ENCODE measurements at places on chromosomes 6 and 20. TPM values are rescaled to one million over a fixed set of nuclear protein-coding genes. Genes with fewer than 3 reads are reported as not detected.

CDSN gene
- total RNA-seq: not detected

CLPSL1 gene
- not detected for total RNA-seq

- no peaks in the 10 kb centered on the region for H3K36me3 ChIP-seq
- no peak overlapping the region for H3K4me3 ChIP-seq
- no peak for DNase-seq
- no peaks in the 10 kb centered on the region for H3K27me3 ChIP-seq
Observed at GRCh38 chr6:130713144-130713543, 114.1 kb upstream of the SMLR1 start.

DNA sequence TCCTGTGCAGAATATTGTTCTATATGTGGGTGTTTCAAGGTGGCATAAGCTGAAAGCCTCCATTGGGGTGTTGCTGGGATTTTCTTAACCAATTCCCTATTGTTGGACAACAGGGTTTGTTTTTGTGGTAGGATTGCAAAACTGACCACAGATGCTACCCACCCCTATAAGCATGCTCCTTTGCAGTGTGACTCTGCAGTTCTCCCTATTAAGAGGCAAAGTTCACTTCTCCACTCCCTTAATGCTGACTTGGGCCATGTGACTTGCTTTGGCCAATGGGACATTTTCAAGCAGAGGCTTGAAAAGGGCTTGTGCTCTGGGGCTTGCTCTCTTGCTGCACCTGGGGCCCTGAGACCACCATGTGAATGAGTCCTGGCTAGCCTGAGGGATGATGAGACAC is 8.5 kb upstream of the ANGPT4 start:
- no peaks in the 10 kb centered on the region for H3K27me3 ChIP-seq
- no peak overlapping the region for H3K27ac ChIP-seq
- H3K36me3 ChIP-seq: no peaks in the 10 kb centered on the region
- no peaks in the 10 kb centered on the region for H3K4me1 ChIP-seq
- no peak for DNase-seq

GRCh38 chr20:3479759-3480615 is 9.2 kb downstream of the ATRN start:
- H3K4me1 ChIP-seq: peaks cover 20% of the 10 kb centered on the region
- no peak overlapping the region for H3K27ac ChIP-seq
- no peaks in the 10 kb centered on the region for H3K36me3 ChIP-seq
- no peak for DNase-seq
- H3K27me3 ChIP-seq: no peaks in the 10 kb centered on the region

DNA sequence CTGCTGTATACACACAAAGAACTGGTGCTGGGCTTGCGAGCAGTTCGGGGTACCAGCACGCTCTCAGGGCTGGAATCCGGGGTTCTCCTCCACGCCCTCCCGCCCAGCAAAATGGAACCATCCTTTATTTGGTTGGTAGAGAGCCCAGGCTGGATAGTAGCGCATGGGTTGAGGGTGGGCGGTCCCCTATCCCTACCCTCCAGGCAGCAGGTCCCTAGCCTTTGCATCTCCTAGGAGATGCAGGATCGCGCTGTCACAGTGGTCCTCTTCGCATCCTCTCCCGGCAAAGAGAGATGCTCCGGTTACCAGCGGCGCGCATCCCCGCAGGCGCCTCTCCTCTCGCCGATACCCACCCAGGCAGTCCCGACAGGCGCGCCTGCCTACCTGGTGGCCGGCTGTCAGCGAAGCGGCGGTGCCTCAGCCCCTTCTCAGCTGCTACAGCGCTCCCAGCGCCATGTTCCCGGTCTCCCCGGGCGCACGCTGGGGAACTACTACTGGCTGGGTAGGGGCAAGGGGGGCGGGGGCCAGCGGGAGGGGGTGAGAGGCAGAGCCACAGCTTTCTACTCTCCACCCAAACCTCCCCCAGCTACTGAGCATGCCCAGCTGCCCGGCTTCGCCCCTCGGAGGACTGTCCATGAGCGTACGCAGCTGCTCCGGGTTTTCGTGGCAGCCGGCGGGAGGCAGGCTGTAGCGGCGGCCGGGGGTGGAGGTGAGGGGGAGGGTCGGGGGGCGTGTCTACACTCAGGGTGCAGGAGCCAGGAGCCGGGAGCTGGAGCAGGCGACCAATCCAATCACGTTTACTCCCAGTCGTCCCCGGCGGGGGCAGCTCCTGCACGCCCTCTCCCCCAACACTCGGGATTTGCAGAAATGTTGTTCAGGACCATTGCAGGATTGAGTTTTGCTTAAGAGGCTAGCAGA is at the start of gene PAK5:
Gene PAK5, minus strand, starts transcription at position 699 of the 918 bp plus-strand sequence. CDS start 194,748 bp downstream, outside the sequence.
- peaks cover 13% of the 10 kb centered on the region for H3K27me3 ChIP-seq
- DNase-seq: no peak
- H3K27ac ChIP-seq: no peak within 1 kb of the TSS

SPTLC3 gene
- 4.6 TPM for total RNA-seq

SLC12A5 gene
- not detected for total RNA-seq

GHRH gene
- total RNA-seq: not detected

- DNase-seq: no peak
- H3K36me3 ChIP-seq: no peaks in the 10 kb centered on the region
- peak overlapping the region; percentile 53 for H3K4me3 ChIP-seq
- no peaks in the 10 kb centered on the region for H3K27me3 ChIP-seq
Observed at GRCh38 chr6:26187981-26188635, 100.9 kb downstream of the HFE start.

DNA sequence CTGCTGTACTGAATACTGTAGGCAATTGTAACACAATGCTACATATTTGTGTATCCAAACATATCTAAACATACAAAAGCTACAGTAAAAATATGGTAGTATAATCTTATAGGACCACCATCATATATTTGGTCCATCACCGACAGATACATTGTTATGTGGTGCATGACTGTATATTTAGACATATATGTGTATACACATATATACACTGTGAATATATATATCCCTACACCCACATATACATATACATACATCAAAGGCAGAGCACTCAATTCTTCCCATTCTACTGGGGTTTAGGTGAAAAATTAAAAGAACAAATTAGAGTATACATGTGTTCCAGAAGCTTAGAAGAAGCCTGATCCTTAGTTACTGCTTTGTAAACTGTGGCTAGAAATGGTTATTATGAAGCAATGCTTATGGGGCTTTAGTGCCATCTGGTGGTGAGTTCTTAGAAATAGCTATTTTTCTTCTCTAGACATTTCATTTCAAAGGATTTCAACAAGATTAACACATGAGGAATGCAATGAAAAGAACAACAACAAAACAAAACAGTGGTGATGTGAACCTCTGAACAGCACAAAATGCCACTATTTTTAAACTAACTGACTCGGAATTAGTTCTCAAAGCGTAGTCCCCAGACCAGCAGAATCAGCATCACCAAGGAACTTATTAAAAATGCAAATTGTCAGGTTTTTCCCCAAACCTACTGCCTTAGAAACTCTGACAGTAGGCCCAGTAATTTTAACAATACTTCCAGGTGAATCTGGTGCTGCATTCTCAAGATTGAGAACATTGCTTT is 38.0 kb downstream of the PKHD1 start:
- no peaks in the 10 kb centered on the region for H3K27me3 ChIP-seq
- H3K27ac ChIP-seq: no peak overlapping the region
- H3K4me1 ChIP-seq: no peaks in the 10 kb centered on the region
- H3K36me3 ChIP-seq: no peaks in the 10 kb centered on the region
- no peak for DNase-seq

DNA sequence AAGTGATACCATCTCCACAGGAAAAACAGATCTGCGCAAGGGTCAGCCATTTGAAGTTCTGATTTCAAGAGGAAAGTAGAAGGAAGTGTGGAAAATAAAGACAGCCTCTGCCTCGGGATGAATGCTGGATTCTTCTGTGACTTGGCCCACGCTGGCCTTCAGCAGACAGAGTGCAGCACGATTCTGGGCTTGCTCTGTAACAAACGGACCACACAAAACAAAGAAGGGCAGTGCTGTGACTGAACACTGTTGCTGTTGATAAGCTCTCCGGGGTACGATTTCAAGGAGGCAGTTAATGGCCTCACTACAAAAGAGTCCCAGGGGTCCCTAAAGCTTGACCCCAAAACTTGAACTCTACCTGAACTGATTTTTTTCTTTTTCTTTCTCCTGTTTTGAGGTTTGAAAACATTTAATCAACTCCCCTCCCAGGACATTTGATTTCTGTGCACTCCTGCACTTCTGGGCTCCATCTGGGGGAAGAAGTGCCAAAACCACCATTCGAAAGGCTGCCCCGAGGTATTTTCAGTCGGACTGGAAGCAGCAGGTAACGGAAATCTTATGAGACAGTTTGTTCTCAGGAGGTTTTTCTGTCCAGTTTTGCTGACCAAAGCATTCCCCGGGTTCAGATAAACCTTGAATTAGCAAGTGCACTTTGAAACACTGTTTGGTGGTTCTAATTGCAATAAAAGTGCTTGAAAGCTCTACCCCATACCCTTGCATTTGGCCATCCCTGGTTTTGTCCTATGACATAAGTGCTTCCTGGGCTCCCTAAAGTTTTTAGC is 189.6 kb downstream of the MYLK4 start:
- DNase-seq: no peak
- H3K4me1 ChIP-seq: no peaks in the 10 kb centered on the region
- no peaks in the 10 kb centered on the region for H3K36me3 ChIP-seq
- H3K4me3 ChIP-seq: no peak overlapping the region
- H3K27me3 ChIP-seq: no peaks in the 10 kb centered on the region
- no peak overlapping the region for H3K27ac ChIP-seq

NFS1 gene
- total RNA-seq: 30.1 TPM

ARFGEF3 gene
- 1.5 TPM for total RNA-seq

TP53TG5 gene
- total RNA-seq: not detected

DNA sequence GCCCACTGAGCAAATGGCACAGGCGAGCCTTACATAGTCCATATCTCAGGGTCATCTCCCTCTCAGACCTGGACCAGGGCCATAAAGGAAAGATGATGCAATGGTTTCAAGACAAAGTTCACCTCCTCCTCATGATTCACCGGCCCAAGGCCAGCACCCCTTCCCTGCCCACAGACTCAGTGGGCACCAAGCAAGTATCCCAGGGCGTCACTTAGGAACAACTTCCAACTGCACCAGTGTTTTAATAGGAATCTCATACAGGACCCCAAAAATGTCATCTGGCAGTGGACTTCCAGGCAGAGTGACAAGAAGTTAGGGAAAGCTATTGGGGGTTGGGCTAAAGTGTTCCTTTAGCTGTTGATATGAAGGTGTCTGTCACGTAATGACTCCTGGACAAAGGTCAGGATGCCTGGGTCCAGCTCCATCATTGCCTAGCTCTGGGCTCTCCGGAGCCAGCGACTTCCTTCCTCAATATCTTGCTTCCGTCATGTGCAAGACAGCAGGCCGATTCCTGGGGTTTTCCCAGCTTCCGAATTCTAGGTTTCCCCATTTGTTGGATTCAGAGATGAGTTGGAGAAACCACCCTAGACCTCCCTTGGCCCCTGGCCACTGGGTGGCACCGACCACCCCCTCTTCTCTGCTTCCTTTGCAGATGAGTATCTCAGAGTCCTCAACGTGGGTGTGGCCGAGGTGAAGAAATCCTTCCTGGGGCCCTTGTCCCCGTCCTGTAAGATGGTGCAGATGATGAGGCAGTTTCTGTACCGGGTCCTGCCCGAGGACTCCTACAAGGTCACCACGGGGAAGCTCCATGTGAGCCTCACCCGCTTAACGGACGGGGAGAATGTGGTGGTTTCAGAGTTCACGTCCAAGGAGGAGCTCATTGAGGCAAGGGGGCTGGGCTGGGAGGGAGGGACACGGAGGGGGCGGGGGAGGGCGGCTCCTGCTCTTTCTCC is 21.1 kb downstream of the PNPLA1 start:
- no peak for DNase-seq
- H3K4me3 ChIP-seq: no peak overlapping the region
- H3K4me1 ChIP-seq: no peaks in the 10 kb centered on the region
- no peaks in the 10 kb centered on the region for H3K36me3 ChIP-seq

DNA sequence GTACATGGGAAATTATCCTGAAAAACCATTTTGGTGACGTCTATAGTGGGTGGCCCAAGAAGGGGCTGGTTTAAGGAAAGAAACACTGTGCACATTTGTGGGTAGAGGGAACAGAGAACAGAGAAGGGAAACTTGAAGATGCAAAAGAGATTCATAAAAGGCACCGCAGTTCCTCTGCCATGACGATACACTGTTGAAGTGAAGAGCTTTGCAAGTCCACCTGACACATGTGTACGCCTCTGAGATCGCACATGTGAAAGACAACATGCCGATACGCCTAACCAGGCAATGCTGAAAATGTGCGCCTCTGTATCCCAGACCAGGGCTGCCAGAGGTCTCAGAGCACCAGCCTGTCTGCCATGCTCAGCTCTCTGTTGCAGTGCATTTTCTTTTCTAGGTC is 180.9 kb downstream of the KIF16B start:
- no peak overlapping the region for H3K27ac ChIP-seq
- no peaks in the 10 kb centered on the region for H3K27me3 ChIP-seq
- H3K4me1 ChIP-seq: peaks cover 7% of the 10 kb centered on the region

GRCh38 chr6:9405369-9405768 is 970.0 kb upstream of the SLC35B3 start:
- H3K4me1 ChIP-seq: no peaks in the 10 kb centered on the region
- H3K4me3 ChIP-seq: no peak overlapping the region
- no peaks in the 10 kb centered on the region for H3K27me3 ChIP-seq
- no peak for DNase-seq
- H3K27ac ChIP-seq: no peak overlapping the region

- DNase-seq: no peak
- H3K36me3 ChIP-seq: no peaks in the 10 kb centered on the region
- H3K27me3 ChIP-seq: no peaks in the 10 kb centered on the region
Observed at GRCh38 chr20:6925744-6926278, 158.3 kb downstream of the BMP2 start.

GRCh38 chr6:84688141-84688873 is 76.1 kb downstream of the TBX18 start:
- H3K36me3 ChIP-seq: no peaks in the 10 kb centered on the region
- no peak overlapping the region for H3K27ac ChIP-seq
- H3K4me1 ChIP-seq: no peaks in the 10 kb centered on the region
- no peak for DNase-seq
- no peaks in the 10 kb centered on the region for H3K27me3 ChIP-seq
- no peak overlapping the region for H3K4me3 ChIP-seq

DNA sequence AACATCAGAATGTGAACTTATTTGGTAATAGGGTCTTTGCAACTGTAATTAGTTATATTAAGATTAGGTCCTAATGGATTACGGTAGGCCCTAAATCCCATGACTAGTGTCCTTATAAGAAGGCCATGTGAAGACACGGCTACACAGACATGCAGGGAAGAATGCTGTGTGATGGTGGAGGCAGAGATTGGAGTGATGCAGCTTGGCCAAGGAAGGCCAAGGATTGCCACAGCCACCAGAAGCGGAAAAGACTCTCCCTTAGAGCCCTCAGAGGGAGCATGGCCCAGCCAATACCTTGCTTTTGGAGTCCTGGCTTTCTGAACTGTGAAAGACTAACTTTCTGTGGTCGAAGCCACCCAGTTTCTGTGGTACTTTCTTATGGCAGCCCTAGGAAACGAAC is 9.7 kb upstream of the SMIM13 start:
- H3K27me3 ChIP-seq: no peaks in the 10 kb centered on the region
- no peak for DNase-seq
- no peaks in the 10 kb centered on the region for H3K36me3 ChIP-seq
